Stimulated activated CD4-positive, alpha-beta T cell treated with anti-CD3 and anti-CD28 coated beads, TNF-alpha, amount 100 ng/mL, for 24 hours (primary cell): ENCODE measurements at places on chromosomes 7 and 10.

- peak; percentile 22 for DNase-seq
Observed at GRCh38 chr7:23277359-23277989, 21.7 kb upstream of the MALSU1 start.

GRCh38 chr7:102834466-102834865 is 78.3 kb upstream of the LRRC17 start:
- DNase-seq = no peak

GRCh38 chr10:29142516-29143314 is 146.2 kb upstream of the LYZL1 start:
- DNase-seq = no peak

DNA sequence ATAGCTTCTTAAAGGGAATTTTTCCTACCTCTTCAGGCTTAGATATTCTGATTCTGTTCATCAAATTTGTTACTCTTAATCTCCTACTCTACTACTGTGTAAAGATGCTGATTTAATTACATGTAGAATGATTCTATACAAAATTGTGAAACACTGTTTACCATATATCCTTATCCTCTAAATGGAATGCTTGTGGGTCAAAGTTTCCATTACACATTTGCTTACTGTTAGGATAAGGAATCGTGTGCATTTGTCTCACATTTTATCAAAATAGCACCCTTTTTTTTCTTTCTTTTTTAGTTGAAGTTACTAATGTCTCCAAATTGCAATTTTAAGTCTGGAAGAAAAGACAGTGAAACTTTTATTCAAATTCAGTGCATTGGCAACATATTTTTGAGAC is 65.3 kb downstream of the TFEC start:
- no peak for DNase-seq

DNA sequence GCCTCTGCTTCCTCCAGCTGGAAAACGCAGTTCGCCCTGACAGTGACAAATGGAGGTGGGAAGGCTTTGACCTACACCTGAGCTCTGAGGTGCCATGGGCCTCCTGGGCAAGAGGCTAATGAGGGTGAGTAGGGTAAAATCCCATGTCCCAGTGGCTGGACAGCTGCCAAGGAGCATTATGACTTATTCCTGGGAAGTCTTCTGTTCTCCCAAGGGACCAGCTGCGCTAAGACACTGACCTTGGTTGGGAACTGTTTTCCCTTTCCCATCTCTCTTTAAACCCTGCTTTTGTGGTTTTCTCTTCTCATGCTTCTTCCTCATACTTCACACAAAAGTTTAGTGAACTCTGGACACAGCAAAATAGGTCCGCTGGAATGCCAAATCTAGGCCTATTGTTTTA is 72.6 kb downstream of the COPG2 start:
- no peak for DNase-seq
